ENCODE measurements at places on chromosomes 11 and 22.

GRCh38 chr11:133947321-133947756, 9.4 kb downstream of the IGSF9B start:
- no peak for DNase-seq

GRCh38 chr11:71930556-71931244, 1.9 kb downstream of the RNF121 start:
- no peak for DNase-seq

DNA sequence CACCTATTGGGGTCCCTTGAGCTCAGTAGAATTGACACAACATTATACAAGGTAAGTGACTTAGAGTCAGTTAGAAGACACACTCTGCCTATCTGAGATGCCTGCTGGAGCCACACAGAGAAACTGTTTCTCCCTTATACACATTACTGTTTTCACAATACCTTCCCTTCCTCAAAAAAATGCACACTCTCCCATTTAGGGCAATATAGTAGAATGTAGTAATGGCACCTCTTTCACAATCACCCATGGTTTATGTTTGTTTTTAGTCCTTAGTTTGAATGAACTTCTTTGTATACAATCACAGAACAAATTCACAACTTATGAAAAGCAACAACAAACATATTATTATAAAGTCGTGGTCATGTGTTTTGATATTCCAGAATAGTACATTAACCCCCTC, 14.3 kb downstream of the OR52H1 start:
- no peak for DNase-seq

GRCh38 chr11:61682906-61683675, 2.9 kb downstream of the DAGLA start:
- DNase-seq, result no peak

GRCh38 chr11:85029964-85030363, 597.2 kb downstream of the DLG2 start:
- DNase-seq, result no peak

DNA sequence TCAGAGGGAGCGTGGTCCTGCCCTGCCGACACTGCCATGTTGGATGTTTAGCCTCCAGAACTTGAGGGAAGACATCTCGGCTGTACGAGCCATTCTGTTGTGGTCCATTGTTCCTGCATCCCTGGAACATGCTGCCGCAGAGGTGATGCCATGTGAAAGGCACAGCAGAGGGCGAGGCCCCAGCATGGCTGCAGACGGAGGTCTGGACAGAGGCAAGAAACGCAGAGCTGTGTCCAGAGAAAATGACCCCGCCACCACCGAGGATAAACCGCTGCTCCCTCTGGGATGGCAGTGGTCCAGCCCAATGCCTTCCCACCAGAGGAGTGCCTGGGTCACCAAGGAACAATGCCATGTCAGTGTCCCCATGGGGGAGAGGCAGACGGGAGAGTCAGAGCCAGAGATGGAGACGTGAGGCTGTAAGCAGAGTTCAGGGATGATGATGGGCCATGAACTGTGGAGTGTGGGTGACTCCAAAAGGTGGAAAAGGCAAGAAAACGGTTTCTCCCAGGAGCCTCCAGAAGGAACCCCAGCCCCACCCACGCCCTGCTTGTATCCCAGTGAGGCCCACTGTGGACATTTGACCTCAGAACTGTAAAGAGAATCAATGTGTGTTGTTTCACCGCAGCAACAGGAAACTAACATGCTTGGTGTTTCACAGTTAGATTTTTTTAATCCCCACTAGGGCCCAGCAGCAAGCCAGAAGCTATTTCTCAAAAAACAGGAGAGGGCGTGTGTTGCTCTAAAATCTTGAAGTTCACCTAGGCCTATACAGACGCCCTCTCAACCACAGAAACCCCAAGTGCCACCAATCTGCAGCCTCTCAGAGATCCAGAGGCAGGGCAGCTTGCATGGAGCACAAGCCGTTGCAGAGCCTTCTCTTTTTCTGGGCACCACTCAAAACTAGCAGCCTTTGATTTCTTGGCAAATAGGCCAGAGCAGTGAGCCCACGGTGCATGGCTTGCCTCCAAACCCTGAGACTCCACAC, 1422.9 kb downstream of the TBC1D22A start:
- DNase-seq, result no peak

- no peak for DNase-seq
Observed at GRCh38 chr11:120660024-120660565, 148.5 kb downstream of the GRIK4 start.

- no peak for DNase-seq
Observed at GRCh38 chr11:117923275-117923674, 5.9 kb downstream of the TMPRSS13 start.

DNA sequence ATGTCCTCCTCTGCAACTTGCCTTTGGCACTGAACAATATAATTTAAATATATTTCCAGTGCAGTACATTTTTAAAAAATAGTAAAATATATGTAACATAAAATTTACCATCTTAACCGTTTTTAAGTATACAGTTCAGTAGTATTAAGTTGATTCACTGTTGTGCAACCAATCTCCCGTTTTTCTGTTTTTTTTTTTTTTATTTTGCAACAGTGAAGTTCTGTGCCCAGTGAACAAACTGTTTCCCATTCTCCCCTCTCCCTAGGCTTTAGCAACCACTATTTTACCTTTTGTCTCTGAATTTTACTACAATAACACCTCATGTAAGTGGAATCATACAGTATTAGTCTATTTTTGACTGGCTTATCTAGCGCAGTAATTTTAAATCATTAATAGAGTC, 13.8 kb downstream of the PRRG4 start:
- no peak for DNase-seq

DNA sequence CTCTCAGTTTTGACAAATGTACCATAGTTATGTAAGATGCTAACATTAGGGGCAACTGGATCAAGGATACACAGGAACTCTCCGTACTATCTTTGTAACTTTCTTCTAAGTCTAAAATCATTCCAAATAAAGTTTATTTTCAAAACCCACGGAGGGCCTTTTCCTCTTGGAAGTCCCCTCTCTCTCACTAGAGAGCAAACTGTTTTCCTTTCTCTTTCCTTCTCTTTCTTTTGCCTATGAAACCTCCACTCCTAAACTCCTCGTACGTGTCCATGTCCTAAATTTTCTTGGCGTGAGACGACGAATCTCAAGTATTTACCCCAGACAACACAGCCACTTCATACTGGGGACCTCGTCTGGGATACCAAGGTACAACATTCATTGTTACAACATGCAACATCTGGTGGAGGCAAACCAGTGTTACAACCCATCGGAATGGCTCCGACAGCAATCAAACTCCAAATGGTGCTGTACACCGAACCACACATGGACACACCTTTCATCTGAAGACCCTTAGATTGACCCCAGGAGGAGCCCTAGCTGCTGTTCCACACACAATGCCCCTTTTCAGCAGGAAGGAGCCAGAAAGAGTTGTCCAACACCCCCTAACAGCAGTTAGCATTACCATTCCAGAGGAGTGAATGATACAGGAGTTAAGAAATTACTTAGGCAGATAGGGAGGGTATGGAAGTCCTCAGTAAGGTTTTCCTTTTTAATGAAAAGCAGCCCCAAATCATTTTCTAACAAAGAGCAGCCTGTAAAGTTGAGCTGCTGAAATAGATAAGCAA, 108.1 kb downstream of the SGSM3 start:
- DNase-seq, result no peak

DNA sequence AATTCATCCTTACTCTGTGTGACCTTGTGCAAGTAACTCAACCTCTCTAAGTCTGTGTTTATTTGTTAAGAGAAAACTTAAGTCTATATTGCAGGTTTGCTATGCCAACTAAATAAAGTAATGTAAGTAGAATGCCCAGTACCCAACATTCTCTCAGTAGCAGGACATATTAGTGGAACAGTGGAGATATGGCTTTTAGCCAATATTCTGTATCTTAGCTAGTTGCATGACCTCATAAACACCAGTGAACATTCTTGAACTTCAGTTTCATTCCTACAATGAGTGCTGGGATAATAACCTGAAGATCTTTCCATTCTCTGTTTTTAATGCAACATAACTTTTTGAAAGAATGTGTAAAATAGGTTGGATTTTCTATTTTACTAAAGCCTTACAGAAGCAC, 77.0 kb downstream of the RAB38 start:
- no peak for DNase-seq

DNA sequence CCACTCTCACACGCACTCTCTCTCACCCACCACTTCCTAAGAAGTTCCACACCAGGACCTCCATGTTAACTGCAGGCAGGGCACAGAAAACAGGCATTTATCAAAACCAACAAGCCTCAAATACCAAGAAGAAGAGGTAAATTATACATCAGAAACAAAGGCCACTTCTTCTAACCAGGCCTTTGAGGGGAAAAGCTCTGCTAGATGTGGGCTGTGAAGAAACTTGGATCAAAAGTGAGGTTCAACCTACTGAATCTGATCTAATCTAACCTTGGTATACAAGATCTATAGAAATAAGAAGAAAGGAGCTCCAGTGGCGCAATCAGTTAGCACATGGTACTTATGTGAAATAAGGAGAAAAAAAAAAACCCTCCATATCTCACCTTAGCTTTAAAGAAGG, 91.9 kb downstream of the FAM168A start:
- DNase-seq, result no peak

GRCh38 chr11:122749005-122749687, 89.2 kb upstream of the CRTAM start:
- DNase-seq, result peak; percentile 14

- DNase-seq, result no peak
Observed at GRCh38 chr22:49533886-49534285, 293.8 kb downstream of the BRD1 start.

- no peak for DNase-seq
Observed at GRCh38 chr22:48370508-48371325, 1457.0 kb downstream of the BRD1 start.

GRCh38 chr11:12691473-12691872, 17.3 kb downstream of the TEAD1 start:
- DNase-seq, result no peak

GRCh38 chr11:26937386-26937785, 56.5 kb upstream of the FIBIN start:
- no peak for DNase-seq

GRCh38 chr11:110493346-110493745, 63.6 kb downstream of the FDX1 start:
- no peak for DNase-seq

- DNase-seq, result no peak
Observed at GRCh38 chr22:23801238-23801821, 14.6 kb downstream of the SMARCB1 start.

DNA sequence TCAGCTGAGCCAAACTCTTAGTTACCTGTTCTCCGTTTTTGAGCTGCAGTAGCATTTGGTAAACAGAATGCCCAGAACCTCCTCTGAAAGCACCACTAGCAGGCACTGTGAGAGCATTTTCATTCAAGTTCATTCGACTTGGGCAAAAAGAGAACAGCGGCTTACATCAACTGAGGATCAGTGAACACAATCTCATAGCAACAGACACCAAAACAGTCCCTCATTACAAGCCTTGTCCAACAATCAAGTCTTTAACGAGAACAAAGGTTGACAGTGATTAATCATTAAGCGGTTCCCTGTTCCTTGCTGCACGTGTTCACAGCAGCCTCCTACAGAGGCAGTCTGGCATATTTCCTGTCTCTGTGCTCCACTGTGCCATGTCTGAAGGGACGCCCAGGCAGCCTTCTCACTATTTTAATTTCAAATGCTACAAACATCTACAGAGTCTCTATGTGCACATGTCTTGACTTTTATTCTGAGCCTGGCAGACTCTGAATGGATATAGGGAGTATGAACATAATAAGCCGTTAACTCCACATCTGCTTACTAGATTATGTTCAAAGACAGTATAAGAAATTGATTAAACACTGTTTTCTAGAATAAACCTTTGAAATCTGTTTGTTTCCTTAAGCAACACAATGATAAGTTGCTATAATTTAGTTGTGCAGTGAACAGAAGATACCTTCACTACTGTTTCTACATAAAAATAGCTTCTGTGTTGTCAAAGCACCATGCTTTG, 88.3 kb upstream of the MTMR2 start:
- DNase-seq, result peak; percentile 63

- DNase-seq, result peak; percentile 11
Observed at GRCh38 chr22:40348025-40348658, 1.8 kb downstream of the ADSL start.

GRCh38 chr22:30186041-30186440, 60.5 kb downstream of the LIF start:
- no peak for DNase-seq

DNA sequence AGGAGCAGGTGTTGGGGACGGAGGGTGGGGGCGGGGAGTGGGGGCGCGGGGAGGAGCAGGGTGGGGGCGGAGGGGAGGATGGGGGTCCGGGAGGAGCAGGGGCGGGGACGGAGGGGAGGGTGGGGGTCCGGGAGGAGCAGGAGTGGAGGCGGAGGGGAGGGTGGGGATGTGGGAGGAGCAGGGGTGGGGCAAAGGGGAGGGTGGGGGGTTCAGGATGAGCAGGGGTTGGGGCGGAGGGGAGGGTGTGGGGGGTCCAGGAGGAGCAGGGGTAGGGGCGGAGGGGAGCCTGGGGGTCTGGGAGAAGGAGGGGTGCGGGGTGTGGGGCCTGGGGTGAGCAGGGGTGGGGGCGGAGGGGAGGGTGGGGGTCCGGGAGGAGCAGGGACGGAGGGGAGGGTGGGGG, 17.1 kb downstream of the CRELD2 start:
- no peak for DNase-seq

GRCh38 chr11:61963282-61964057, 4.0 kb downstream of the FTH1 start:
- DNase-seq, result no peak

DNA sequence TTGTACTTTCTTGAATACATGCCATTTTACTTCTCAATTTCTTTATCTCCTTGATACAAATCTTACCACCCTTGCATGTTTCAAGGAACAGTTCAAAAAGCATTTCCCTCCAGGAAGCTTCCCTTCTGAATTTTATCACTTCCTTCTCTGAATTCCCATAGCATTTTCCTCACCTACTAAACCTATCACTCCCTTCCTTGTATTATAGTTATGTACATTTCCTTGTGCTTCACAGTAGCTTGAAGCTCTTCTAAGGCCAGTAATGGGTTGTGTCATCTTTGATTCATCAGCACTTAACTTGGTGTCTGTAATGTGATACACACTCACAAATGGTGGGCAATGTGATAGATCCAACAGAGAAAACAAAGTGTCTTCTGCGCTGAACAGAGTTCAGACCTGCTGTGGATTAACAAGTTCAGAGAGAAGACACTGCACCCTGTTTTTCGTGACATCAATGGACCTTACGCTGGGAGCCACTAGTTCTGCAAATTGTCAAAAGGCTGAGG, 127.5 kb downstream of the CCDC81 start:
- no peak for DNase-seq

DNA sequence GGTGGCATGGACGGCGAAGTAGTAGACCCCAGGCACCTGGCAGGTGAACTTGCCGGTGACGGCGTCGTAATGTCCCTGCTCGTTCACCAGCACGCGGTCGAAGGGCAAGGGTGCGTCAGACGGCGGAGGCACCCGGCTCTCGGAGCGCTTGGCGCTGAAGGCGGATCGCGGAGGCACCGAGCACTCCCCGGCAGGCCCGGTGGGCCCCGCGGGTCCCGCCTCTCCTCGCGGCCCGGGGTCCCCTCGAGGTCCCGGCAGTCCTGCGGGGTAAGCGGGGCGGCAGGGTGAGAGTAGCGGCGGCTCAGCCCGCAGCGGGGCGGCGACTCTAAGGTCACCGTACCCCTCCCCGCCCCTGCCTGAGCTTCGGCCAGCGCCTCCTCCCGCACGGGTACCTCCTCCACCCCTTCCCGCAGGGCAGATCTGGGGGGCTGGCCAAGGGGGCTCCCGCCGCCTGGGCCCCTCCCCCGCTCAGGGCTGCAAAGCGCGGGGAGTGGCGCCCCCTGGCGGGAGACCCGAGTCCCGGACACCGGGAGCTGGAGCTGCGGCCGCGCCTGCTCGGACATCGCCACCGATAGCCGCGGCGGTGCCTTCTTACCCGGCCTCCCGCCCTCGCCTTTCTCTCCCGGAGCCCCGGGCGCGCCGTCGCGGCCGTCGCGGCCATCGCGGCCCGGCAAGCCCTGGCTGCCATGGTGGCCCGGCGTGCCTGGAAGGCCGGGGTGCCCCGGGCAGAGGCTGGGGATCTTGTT, 921 bp downstream of the C1QTNF5 start:
- DNase-seq, result peak; percentile 63
